ENCODE measurements at places on chromosomes 11 and 22.

GRCh38 chr22:24156141-24156912, 25.0 kb upstream of the SUSD2 start:
- peak; percentile 56 for DNase-seq

GRCh38 chr11:68340784-68341556, 28.6 kb downstream of the LRP5 start:
- no peak for DNase-seq

GRCh38 chr11:70569618-70569890, 171.2 kb downstream of the CTTN start:
- no peak for DNase-seq

GRCh38 chr11:98260983-98261382, 759.8 kb upstream of the CNTN5 start:
- DNase-seq, result no peak

- no peak for DNase-seq
Measured at GRCh38 chr11:115766561-115766960, 262.3 kb upstream of the CADM1 start.

DNA sequence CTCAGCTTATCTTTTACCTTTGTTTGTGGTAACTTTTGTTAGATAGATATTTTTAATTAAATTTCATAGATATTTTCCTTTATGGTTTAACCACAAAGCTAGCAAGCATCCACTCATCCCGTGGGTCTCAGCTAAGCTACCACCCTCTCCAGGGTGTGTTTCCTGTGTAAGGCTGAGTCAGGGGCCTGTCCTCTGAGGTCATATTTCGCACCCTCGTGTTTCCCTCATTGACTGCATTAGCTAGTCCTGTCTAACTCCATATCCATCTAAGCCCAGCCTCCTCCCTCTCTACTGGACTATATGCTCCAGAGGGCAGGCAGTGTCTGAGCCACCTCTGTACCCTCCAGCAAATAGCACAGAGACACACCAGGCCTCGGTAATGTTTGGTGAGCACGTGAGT, 16.7 kb downstream of the XRRA1 start:
- DNase-seq, result no peak

- no peak for DNase-seq
Measured at GRCh38 chr11:71120471-71120896, 131.9 kb downstream of the SHANK2 start.

- DNase-seq, result no peak
Measured at GRCh38 chr11:13917264-13917663, 45.3 kb upstream of the SPON1 start.

DNA sequence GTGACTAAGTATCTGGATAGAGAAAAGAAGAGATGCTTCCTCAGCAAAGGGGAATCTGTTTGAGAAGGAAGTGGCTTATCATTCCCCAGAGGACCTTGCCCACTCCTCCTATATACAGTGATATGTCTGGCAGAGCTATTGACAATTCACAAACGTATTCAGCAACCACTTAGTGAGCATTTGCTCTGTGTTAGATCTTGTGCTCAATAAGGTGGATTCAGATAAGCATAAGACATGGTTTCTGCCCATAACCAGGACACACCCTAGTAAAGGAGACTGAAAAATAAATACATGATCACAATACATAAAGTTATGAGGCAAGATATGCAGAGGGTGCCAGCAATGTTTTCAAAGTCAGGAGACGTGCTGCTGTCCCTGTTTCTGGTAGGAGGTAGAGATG, 1.4 kb downstream of the TMEM9B start:
- DNase-seq, result no peak

DNA sequence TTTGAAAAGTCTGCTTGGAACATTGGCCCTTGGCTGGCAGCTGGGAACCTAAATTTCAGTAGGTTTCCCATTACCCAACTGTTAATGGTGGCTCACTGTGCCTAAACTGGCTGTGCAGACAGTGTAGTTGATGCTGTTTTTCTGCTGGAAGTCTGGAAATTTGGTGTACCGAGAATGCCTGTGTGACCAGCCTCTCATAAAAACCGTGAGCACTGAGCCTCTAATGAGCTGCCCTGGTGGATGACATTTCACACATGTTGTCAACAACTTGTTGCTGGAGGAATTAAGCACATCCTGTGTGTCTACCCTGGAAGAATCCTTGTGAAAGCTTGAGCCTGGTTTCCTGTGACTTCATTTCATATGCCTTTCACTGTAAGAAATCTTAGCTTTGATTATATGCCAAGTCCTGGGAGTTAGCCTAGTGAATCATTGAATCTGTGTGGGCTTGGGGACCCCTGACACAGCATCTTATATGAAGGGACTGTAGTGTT, 131.1 kb downstream of the LDLRAD3 start:
- no peak for DNase-seq

GRCh38 chr11:69204941-69205742, 49.4 kb downstream of the SMIM38 start:
- DNase-seq, result no peak

- DNase-seq, result no peak
Measured at GRCh38 chr11:62592146-62592815, 958 bp upstream of the TUT1 start.

DNA sequence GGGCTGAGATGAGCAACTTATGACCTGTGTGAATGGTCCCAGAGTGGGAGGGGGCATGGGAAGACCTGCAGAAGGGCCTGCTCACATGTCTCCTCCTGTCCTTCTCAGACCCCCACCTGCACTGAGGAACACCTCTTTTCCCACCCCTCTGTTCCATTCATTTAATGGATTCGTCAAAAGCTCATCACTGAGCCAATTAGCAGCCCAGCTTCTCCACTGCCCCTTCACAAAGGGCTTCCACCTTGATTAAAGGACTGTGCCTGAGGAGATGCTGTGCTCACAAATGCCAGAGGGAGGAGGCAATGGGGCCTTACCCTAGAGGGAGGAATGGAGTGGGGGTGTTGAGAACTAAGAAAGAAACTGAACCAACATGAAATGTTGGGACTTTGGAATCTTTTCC, 14.0 kb upstream of the CDON start:
- no peak for DNase-seq

DNA sequence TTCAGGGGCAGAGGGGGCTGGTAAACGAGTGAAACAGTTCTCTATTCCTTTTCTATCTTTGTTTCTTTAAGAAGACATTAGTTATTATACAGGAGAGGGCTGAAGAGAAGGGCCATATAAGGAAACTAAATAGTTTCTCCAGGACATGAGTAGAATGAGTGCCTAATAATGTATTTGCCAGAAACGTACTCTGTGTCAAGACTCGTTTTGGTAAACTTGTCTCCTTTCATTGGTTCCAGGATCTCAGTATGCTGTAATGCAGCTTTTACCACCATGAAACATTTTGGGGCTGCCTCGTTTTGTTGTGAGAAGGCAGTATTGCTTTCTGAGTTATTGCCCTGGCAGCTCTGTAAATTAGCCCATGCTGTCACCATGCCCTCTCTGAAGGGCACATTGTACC, 51.7 kb downstream of the POLD3 start:
- no peak for DNase-seq

- DNase-seq, result no peak
Measured at GRCh38 chr11:47278058-47278457, 8.1 kb downstream of the MADD start.

DNA sequence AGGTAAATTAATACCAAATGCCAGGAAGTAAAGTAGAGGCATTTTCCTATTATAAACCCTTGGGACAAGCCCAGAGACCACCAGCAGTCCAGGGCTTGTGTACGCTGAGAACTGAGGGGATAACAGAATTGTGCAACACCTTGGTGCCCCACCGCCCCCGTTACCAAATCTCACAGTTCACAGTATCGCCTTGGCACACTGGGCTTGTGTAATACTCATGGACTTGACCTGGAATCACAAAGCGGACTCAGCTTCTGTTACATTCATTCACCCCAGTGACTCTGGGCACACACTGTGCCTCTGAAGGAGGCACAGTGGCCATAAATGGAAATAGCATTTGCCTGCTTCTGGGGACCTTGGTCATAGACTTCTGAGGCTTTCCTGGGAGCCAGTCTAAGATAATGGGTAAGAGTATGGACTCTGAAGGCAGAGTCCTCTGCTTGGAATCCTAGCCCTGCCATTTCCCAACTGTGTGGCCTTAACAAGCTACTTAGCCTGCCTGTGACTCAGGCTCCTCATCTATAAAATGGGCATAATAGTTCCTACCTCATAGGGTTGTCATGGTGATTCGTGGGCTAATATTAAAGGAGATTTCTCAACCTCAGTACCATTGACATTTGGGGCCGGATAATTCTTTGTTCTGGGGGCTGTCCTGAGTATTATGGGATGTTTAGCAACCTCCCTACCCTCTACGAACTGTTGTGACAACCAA, 53.7 kb downstream of the TIMP3 start:
- no peak for DNase-seq

- no peak for DNase-seq
Measured at GRCh38 chr11:104690241-104690640, 208.0 kb downstream of the CASP12 start.

- DNase-seq, result no peak
Measured at GRCh38 chr22:39567135-39567946, 3.2 kb upstream of the CACNA1I start.

DNA sequence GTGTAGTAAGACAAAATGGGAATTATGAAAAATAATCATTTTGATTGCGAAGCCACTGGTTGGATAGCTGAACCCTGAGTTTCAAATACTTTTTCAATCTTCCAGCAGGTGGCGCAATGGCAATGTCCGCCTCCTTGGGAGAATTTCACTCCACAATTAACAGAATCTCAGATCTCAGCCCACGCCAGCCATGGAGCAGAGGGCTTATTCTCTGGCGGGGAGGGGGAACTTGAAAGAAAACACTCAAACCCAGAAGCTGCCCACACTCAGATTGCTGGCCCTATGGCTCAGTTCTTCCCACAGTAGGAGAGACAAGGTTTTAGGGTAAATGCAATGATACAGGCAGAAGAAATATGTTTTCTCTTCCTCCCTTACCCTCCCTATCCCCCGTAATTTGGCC, 38.7 kb upstream of the RCN1 start:
- DNase-seq, result peak; percentile 40

DNA sequence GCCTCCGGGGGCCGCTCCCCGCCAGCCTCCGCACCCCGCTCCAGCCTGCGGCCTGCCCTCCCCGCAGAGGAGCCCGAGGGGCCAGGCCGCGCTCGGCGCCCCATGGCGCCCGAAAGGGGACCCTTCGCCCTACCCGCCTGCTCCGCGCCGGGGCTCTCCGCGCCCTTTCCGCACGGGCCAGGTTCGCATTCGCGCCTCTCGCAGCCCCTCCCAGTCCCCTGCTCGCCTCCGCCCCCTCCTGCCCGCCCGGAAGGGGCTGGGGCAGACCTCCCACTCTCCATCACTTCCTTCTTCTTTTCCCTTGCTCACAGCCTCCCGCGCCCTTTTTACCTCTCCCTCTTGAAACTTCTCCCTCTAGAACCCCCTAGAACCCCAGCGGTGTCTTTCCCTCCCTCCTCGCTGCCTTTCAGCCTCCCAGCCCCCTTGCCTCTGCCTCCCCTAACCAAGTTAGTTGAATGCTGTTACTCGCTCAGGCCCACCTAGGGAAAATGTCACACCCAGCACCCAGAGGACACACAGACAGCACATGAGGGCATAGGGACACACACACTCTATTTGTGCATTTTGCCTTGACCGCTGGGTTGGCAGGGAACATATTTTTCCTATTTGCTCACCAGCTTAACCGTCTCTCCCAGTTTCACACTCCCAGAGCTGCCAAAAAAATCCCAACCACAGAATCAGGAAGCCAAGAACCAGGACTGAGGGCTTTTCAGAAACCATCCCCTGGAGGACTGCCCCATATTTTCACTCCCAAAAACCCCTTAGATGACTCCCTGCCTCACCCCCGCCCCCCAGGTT, at the start of gene SLC43A3:
Gene SLC43A3 (minus strand): TSS at position 193 of the 798 bp plus-strand sequence. CDS start 949 bp downstream, outside the sequence.
- peak; percentile 30 for DNase-seq

- no peak for DNase-seq
Measured at GRCh38 chr11:29127461-29127860, 889.4 kb downstream of the KCNA4 start.

- no peak for DNase-seq
Measured at GRCh38 chr22:38347181-38347943, 30.1 kb upstream of the CSNK1E start.

- no peak for DNase-seq
Measured at GRCh38 chr11:33895752-33896137, 3.9 kb upstream of the LMO2 start.

GRCh38 chr22:39212721-39213376, 31.9 kb downstream of the PDGFB start:
- DNase-seq, result no peak

DNA sequence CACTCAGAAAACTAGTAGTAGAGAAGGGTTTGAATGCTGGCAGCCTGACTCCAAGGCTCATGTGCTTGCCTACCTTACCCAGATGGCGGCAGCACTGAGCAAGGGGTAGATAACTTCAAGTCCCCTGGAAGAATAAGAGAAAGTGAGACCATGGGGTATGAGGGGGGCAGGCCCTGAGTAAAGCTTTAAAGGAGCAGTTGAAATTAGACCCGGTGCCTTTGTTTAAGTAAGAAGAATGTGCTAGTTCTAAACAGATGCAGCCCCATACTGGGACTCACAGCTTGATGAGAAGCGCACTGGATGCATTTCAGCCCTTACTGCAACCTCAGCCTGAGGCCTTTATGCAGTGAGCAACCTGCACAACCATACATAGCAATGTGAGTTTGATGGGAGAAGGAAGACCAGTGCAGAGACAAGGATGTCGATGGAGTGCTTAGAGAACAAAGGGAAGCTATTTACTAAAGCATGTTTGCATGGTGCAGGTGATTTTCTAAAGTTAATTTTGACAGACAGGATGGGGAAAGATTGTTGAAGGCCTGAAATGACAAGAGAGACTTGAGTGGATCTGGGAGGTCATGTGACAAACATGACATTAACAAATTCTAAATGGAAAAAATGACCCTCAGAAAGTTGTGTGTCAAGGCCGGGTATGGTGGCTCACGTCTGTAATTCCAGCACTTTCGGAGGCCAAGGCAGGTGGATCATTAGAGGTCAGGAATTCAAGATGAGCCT, 27.1 kb upstream of the TMA7B start:
- no peak for DNase-seq

DNA sequence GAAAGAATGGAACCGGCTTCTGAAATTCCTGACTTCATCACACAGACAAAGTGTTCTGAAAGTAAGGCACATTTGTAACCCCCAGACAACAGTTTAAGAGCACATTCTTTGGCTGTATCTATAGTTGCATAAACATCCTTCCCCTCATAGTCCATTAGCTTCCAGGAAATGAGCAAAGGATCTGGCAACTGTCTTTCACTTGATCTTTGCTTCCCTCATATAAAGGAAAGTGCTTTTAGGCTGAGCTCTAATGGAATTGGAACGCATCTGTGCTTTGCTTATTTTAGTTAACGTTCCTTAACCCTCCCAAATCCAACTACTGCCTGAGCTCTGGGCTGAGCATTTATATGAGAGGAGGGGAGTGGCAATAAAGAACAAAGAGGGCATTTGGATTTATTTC, 76.9 kb upstream of the API5 start:
- DNase-seq, result no peak

DNA sequence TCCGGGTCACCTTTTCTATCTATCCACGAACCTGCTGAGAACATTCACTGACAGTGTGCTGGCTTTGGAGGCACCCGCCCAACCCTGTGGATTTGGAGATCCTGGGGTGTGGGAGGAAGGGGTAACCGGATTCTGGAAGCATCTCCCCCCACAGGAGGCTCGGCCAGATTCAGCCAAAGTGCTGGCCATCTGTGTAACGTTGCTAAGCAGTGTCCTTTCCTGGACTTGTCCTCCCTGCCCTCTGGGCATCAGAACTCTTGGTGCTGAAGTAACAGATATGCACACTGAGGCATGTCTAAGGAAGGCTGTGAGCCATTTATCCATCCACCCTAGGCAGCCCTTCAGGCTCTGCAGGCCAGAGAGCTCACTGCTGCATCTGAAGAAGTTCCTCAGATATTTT, 85.7 kb downstream of the SNX19 start:
- no peak for DNase-seq

GRCh38 chr11:27621405-27622161, 78.7 kb downstream of the BDNF start:
- DNase-seq, result no peak

GRCh38 chr11:67492801-67493547, 10.1 kb downstream of the AIP start:
- no peak for DNase-seq
